ENCODE measurements at places on chromosomes 2 and 18.
A peak's percentile ranks its signal among the peaks of the same experiment; 100 is the strongest.

- peak; percentile 21 for DNase-seq
Observed at GRCh38 chr2:210477496-210477895, 937 bp upstream of the LANCL1 start.

GRCh38 chr2:128454980-128455720 lies 136.5 kb upstream of the HS6ST1 start:
- peak; percentile 1 for DNase-seq

- DNase-seq, result peak; percentile 41
Observed at GRCh38 chr2:174683392-174683759, 80.9 kb downstream of the CHRNA1 start.

DNA sequence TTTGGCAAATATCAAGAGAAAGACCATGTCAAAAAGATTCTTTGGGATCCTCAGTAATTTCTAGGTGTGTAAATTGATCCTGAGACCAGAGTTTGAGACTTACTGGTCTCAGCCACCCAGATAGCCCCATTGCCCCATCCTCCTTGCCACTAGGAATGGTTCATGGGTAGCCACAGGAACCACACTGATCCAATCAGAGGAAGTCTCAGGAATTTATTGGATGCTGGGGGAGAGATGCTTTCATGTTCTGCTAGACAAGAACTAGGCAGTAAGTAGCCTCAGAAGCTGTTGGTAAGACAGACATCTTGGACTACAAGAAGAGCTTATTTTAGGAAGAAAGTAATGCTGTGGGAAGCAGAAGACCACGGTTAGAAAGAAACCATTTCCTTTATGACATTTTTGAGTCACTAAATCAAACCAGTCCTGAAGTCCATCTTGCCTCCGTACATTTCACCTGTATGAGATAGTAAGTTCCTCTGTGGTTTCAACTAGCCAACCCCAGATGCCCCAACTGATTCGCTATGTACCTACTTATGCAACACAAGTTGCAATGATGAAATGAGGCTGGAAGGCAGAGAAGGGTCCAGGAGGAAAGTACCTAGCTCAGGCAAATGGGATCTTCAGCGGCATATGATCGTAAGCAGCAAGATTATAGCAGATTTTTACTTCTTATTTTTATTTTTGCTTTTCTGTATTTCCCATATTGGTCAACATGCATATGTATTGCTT lies 3.6 kb upstream of the ST3GAL5 start:
- no peak for DNase-seq

DNA sequence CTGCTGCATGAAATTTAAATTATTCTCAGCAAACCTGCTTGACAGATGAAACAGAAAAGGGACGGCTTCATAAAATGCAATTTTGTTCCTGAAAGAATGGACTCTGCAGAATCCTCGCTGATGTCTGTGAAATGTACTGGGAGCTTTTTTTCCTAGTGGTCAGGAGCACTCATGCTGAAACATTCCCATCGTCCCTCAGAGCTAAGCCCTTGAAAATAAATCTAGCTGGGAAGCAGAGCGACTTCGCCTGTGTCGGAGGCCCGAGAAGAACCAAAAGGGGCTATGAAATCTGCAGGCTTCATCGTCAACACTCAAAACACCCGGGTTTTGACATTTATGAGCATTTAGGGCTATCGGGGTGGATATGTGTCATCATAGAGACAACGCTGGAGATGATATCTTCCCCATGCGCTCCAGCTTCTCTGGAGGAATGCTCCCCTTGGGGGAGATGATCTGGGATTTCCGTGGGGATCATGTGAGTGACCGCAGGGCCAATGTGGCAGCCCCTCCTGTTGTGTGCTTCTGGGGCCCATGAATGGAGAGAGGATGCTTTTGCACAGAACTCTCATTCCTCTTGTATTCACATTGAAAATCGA lies 182.3 kb downstream of the KLHL29 start:
- DNase-seq, result no peak

DNA sequence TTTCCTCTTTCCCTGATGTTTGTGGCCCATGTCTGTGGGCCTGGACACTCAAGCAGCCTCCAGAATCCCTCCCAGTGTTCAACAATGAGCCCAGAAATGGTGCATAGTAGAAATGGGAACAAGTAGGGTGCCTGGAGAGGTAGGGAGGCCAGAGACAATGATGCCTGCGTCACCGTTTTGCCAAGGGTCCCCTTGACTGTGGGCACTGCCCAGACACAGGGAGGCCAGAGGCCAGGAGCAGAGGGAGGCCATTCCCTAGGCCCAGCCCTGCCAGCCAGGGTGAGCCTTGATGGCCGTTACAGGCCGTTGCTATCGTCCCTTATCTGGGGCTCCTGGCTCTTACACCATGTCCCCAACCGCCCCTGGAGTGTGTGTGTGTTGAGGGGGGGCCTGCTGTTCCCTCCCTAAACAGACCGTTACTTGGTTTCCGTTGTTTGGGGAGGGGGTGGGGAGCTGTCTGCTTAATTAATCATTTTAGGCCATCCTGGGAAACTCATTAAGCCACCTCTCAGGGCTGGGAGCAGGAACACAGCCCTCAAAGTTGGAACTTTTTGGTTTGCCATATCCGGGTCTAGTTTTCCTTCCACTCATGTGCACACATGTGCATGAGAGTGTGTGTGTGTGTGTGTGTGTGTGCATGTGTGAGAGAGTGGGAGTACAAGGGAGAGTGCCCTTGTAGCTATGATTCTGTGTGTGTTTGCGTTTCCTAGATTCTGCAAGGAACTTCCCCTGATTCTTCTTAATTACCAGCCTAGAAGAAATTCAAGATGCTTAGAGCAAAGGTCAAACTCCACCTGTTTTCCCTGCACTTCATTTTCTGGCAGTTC lies 135.2 kb upstream of the HAAO start:
- no peak for DNase-seq
